Activated B cell treated with CpG ODN at 0.5 μM for 24 hours (primary cell): ENCODE measurements at places on chromosomes 13 and 19.
A peak's percentile ranks its signal among the peaks of the same experiment; 100 is the strongest.

DNA sequence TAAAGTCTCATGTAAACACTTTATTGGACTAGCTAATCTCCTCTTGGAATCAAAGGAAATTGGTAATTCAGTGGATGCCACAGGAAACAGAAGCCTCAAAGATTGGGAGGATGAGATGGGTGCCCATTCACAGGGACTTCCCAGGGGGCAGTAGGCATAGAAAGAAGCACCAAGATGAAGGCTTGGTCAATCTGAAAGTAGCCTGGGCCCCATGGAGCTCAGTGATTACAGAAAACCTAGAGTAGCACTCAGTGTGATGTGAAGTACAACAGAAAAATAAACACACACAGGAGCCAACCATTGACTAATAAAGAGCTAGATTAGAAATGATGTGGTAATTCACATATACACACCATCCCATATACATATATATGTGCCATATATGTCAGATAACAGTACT lies 560.6 kb downstream of the TBC1D4 start:
- no peak for DNase-seq
- no peaks in the 10 kb centered on the region for H3K27me3 ChIP-seq
- H3K36me3 ChIP-seq, result no peaks in the 10 kb centered on the region
- no peak overlapping the region for H3K4me3 ChIP-seq
- H3K27ac ChIP-seq, result no peak overlapping the region

GRCh38 chr13:45492538-45492937 lies 27.8 kb downstream of the COG3 start:
- no peaks in the 10 kb centered on the region for H3K27me3 ChIP-seq
- peaks cover 59% of the 10 kb centered on the region for H3K36me3 ChIP-seq
- no peak overlapping the region for H3K4me3 ChIP-seq
- H3K4me1 ChIP-seq, result no peaks in the 10 kb centered on the region
- no peak for DNase-seq
- H3K27ac ChIP-seq, result no peak overlapping the region

DNA sequence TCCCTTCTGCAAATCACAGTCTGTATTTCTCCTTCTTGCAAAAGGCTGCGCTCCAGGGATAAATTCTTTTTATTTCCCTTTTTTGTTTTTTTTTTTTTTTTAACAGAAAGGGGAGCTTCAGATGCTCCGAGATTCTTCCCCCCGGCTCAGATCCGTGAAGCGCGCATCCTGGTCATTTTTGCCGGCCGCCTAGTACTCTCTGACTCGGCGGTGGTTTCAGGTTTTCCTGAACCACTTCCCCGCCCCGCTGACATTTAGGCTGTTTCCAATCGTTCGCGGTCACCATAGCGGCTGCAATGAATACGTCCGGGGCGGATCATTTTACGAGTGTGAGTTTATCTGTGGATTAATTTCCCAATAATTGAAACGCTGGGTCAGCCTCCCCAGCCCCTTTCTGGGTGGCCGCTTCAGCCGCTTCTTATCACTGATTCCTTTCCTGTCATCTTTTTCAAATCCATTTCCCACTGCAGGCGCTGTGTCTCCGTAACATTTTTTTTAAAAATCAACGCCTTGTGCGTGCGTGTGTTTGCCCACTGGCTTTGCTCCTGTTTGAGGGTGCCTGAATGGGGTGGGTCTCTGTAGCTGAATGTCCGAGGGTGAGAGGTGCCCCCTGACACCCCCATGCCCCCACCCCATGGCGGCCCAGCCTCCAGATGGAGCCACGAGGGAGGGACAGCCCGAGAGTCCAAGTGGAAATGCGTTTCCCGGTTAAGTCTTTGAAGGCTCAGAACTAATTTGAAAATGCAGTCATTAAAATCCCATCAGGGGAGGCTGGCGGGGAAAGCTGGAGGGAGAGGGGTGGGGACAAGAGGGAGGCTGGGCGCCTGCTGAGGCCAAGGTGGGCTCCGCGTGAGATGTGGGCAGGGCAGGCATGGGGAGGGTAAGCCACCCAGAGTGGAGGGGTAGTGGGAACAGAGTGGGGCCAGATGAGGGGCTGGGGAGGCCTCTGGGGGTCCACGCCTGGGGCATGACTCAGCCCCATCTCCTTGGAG lies 10.6 kb downstream of the ONECUT3 start:
- H3K27ac ChIP-seq, result no peak overlapping the region
- H3K4me1 ChIP-seq, result peaks cover 4% of the 10 kb centered on the region
- no peak for DNase-seq
- no peaks in the 10 kb centered on the region for H3K36me3 ChIP-seq

DNA sequence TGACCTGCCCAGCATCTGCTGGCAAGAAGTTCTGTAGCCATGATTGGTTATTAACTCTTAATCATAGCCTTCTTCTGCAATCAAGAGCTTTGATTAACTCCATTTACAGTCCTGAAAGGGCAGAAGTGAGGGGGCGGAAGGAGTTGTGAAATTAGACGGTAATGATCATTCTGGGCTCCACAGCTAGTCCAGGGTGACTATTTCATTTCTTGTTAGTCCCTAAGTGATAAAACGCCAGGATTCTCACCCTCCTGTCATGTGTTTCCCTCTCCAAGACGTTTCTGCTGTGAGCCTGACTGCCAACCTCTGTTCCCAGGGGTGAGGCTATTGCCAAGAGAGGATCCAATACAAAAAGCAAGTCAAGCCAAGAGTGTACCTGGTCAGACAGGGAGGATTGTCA lies 155.9 kb upstream of the IPO5 start:
- peaks cover 2% of the 10 kb centered on the region for H3K36me3 ChIP-seq
- H3K4me3 ChIP-seq, result no peak overlapping the region
- H3K27ac ChIP-seq, result no peak overlapping the region
- peaks cover 2% of the 10 kb centered on the region for H3K27me3 ChIP-seq
- no peaks in the 10 kb centered on the region for H3K4me1 ChIP-seq

DNA sequence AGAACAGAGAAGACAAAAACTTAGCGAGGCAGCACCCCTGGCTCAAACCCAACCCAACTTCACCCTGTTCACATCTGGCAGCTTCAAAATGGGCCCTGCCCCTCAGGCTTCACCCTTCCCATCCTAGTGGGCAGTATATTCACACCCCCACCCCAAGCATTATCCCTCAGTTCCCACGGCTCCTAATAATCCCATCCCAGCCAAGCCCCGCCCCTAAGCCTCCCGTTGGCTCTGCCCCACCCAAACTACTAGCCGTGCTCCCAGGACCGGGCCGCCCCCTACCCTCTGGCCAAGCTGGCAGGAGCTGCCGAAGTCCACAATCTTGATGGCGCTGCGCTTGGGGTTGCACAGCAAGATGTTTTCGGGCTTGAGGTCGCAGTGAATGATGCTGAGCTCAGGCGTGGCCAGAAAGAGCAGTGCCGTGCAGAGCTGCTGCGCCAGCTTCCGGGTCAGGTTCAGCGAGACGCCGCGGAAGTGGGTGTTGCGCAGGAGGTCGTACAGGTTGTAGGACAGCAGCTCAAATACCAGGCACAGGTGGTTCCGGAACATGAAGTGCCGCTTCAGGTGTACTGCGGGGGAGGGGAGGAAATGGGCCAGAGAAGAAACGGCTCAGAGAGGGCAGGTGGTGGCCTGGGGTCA lies 5.8 kb downstream of the DYRK1B start:
- no peaks in the 10 kb centered on the region for H3K27me3 ChIP-seq
- H3K36me3 ChIP-seq, result peaks cover 53% of the 10 kb centered on the region
- H3K27ac ChIP-seq, result peak overlapping the region; percentile 67
- H3K4me1 ChIP-seq, result peaks cover 31% of the 10 kb centered on the region
- H3K4me3 ChIP-seq, result peak overlapping the region; percentile 13
- DNase-seq, result no peak

GRCh38 chr13:83692800-83693199 lies 189.5 kb downstream of the SLITRK1 start:
- H3K4me1 ChIP-seq, result no peaks in the 10 kb centered on the region
- no peak overlapping the region for H3K4me3 ChIP-seq
- DNase-seq, result no peak

GRCh38 chr13:102654756-102655155 lies 40.1 kb downstream of the METTL21C start:
- no peaks in the 10 kb centered on the region for H3K27me3 ChIP-seq
- no peak overlapping the region for H3K4me3 ChIP-seq
- no peak overlapping the region for H3K27ac ChIP-seq
- H3K36me3 ChIP-seq, result peaks cover 46% of the 10 kb centered on the region
- DNase-seq, result no peak

DNA sequence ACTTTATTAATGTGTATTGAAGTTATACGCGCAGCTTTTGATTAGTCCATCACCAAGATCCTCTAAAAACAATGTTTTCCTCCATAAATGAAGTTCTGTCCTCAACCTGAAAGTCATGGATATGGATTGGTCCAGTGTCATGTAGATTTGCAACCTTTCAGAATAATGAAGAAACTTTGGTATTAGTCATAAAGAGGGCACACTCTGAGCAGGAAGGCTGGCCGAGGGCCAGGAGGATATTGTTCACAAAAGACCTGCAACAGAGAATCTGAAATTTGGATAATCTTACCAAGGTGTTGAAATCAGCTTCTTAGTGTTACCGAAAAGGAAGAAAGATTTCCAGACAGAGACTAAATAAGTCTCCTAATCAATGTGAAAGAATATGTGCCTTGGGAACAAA lies 20.7 kb downstream of the CLDN10 start:
- DNase-seq, result no peak
- H3K4me1 ChIP-seq, result no peaks in the 10 kb centered on the region
- no peaks in the 10 kb centered on the region for H3K36me3 ChIP-seq
- H3K4me3 ChIP-seq, result no peak overlapping the region

- H3K4me1 ChIP-seq, result no peaks in the 10 kb centered on the region
- H3K27ac ChIP-seq, result no peak overlapping the region
- no peak for DNase-seq
- no peaks in the 10 kb centered on the region for H3K36me3 ChIP-seq
- H3K27me3 ChIP-seq, result no peaks in the 10 kb centered on the region
- no peak overlapping the region for H3K4me3 ChIP-seq
These were observed 381.1 kb downstream of the LIG4 start for GRCh38 chr13:107834281-107834680.

GRCh38 chr13:50213526-50213925 lies 198.3 kb downstream of the KCNRG start:
- H3K27ac ChIP-seq, result no peak overlapping the region
- H3K27me3 ChIP-seq, result no peaks in the 10 kb centered on the region
- peaks cover 10% of the 10 kb centered on the region for H3K4me1 ChIP-seq

- peak overlapping the region; percentile 85 for H3K27ac ChIP-seq
- peaks cover 30% of the 10 kb centered on the region for H3K4me1 ChIP-seq
- DNase-seq, result no peak
- peaks cover 22% of the 10 kb centered on the region for H3K36me3 ChIP-seq
- peak overlapping the region; percentile 78 for H3K4me3 ChIP-seq
- no peaks in the 10 kb centered on the region for H3K27me3 ChIP-seq
These were observed 1.4 kb upstream of the KHSRP start for GRCh38 chr19:6425732-6426620.

- no peak overlapping the region for H3K4me3 ChIP-seq
- peak overlapping the region; percentile 93 for H3K27ac ChIP-seq
- no peak for DNase-seq
- no peaks in the 10 kb centered on the region for H3K27me3 ChIP-seq
These were observed 1.2 kb upstream of the BABAM1 start for GRCh38 chr19:17266026-17266425.

- H3K4me1 ChIP-seq, result peaks cover 24% of the 10 kb centered on the region
- H3K36me3 ChIP-seq, result peaks cover 60% of the 10 kb centered on the region
- no peak overlapping the region for H3K27ac ChIP-seq
- no peak for DNase-seq
- no peak overlapping the region for H3K4me3 ChIP-seq
- no peaks in the 10 kb centered on the region for H3K27me3 ChIP-seq
These were observed 3.6 kb downstream of the TRIP10 start for GRCh38 chr19:6743066-6743465.

DNA sequence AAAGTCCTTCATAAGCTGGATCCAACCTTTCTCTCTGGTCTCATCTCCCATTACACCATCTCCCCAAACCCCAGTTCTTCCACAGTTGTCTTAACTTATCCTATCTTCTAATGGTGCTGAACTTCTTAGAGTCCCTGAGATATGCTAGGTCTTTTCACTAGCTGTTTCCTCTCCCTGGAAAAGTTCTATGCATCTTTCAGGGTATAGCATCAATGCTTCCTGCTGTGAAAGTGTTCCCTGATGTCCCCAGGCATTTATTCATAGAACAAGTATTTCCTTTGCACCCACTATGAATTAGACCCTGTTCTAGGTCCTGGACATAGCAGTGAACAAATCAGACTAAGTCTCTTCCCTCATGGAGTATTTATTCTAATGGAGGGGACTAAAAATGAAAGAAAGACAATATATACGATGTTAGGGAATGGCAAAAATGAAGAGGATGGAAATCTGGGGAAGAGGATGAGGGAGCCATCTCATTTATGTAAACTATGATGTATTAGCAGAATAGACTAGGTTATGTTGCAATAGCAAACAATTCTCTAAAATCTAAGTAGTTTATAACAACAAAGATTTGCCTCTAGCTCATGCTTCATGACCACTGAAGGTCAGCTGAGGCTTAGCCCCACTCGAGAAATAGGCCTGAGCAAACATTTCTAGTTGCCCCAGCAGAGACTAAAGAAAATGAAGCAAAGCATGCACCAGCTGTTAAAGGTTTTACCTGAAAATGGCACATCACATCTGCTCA lies 120.0 kb downstream of the CYSLTR2 start:
- no peak overlapping the region for H3K27ac ChIP-seq
- peaks cover 2% of the 10 kb centered on the region for H3K4me1 ChIP-seq
- no peak for DNase-seq
- peaks cover 27% of the 10 kb centered on the region for H3K27me3 ChIP-seq

DNA sequence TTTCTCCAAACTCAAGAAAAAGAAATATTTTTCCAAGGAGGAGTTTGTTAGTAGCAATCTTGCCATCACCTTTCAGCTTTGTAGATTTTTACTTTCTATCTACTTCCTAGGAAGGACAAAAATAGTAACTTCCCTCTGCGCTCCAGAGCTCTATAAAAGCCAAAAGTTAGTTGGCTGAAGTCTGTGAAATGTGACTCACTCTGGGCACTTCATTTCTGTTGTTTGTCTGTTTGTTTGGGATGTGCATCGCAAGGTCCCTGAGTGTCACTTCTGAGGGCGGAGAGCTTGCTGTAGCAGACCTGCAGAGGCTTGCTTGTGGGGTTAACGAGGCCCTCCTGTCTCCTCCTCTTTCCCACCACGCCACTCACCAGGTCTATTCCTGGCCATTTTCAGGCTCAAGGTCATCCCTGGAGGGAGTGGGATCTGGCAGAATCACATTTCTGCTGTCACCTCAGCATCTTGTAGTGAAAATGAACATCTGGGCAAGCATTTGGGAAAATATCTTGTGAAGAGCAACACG lies 307.6 kb downstream of the GPC6 start:
- no peaks in the 10 kb centered on the region for H3K27me3 ChIP-seq
- no peak overlapping the region for H3K27ac ChIP-seq
- H3K36me3 ChIP-seq, result no peaks in the 10 kb centered on the region

GRCh38 chr19:17091758-17092333 lies 16.3 kb downstream of the MYO9B start:
- no peaks in the 10 kb centered on the region for H3K27me3 ChIP-seq
- peaks cover 62% of the 10 kb centered on the region for H3K4me1 ChIP-seq
- H3K4me3 ChIP-seq, result peak overlapping the region; percentile 11
- H3K27ac ChIP-seq, result peak overlapping the region; percentile 12
- peak; percentile 46 for DNase-seq

DNA sequence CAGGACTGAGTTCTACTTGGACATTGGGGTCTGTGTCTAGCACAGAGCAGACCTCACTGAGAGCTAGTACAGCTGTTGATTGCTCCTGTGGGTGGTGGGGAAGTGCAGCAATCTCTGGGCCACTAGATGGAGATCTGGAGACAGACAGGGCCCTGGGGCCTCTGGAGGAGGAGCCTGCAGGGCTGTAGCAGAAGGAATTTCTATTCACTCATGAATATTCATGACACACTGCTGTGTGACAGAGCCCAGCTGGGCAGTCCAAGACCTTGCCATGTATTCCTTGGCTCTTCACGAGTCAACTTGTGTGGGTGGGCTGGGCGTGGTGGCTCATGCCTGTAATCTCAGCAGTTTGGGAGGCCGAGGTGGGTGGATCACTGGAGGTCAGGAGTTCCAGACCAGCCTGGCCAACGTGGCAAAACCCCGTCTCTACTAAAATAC lies 37.5 kb downstream of the SUGP2 start:
- H3K27me3 ChIP-seq, result no peaks in the 10 kb centered on the region
- no peaks in the 10 kb centered on the region for H3K4me1 ChIP-seq
- DNase-seq, result no peak
- no peak overlapping the region for H3K27ac ChIP-seq
